ENCODE measurements at places on chromosomes 16 and 17.

DNA sequence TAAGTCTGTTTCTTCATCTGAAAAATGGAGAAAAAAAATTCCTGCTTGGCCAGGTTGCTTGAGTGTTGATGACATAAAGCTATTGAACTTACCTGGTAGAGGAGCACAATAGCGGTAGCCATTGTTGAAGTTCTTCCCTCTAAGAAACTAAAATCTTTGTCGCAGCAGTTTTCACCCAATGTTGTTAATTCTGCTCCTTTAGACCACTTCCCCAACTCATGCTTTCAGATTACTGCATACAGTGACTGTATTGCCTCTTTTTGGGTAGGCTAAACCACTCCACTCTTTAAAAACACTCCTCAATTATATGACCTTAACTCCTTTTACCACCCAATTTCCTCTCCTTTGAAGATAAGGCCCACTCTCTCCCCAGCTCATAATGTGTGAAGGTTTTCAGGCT is 35.7 kb upstream of the CCL2 start:
- DNase-seq, result no peak

GRCh38 chr16:68238029-68238345 is 2.1 kb upstream of the ESRP2 start:
- DNase-seq, result no peak

- no peak for DNase-seq
Measured at GRCh38 chr16:71746442-71747046, 22.0 kb upstream of the PHLPP2 start.

DNA sequence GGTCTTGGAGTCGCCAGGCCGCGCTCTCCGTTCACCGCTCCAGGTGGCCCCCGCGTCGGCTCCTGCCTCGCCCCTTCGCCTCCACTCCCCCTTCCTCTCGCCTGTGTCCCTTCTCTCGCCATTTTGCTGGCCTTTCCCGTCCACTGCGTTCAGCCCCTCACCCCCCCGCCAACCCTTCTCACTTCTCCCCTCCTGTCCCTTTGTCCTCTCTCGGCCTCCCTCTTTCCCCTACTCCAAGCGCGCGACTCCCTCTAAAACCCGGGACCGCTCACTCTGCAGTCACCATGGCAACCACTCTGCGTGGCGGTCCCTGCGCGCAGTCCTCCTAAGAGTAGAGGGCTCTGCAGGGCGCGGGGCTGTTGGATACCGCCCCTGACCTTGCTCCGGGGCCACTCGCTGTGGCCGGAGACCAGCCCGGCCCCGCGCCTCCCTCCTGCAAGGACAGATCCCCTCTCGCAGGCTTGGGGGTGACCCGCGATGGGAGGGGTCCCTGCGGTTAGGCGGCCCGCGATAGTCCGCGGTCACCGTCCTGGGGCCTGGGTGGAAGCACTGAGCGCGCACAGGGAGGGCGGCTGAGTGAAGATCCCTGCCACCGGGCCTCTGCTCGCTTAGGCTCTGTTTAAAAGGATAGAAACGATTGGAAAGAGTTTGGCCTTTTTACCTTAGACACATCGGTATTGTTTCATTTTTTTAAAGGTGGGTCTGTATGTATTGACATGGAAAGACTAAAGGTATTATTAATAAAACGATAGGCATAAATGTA is 454 bp downstream of the CCDC40 start:
- no peak for DNase-seq

- DNase-seq, result no peak
Measured at GRCh38 chr16:15401972-15402371, 6.4 kb downstream of the MPV17L start.

DNA sequence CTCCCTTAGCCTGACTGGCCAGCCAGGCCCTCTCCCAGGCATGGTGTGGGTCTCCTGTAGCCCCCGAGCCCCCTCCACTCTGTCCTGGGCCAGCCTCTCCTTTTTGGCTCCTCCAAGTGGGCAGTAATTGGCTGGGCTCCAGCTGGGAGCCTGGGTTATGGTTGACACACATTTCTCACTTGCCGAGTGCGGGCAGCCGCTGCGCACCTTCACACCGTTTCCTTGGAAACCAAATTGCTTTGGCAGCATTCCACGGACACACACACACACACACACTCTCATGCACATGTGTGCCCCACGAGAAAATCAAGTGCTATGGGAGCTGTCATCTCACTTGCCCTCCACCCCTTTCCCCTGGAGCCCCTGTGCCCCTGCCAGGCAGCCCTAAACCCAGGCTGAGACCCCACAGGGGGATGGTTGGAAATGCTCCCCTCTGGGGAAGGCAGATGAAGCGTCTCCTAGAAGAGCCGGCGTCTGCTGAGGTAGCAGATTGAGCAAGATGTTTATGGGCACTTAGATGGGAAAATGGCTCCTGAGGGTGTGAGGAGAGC is 402.7 kb upstream of the TNRC6C start:
- no peak for DNase-seq

DNA sequence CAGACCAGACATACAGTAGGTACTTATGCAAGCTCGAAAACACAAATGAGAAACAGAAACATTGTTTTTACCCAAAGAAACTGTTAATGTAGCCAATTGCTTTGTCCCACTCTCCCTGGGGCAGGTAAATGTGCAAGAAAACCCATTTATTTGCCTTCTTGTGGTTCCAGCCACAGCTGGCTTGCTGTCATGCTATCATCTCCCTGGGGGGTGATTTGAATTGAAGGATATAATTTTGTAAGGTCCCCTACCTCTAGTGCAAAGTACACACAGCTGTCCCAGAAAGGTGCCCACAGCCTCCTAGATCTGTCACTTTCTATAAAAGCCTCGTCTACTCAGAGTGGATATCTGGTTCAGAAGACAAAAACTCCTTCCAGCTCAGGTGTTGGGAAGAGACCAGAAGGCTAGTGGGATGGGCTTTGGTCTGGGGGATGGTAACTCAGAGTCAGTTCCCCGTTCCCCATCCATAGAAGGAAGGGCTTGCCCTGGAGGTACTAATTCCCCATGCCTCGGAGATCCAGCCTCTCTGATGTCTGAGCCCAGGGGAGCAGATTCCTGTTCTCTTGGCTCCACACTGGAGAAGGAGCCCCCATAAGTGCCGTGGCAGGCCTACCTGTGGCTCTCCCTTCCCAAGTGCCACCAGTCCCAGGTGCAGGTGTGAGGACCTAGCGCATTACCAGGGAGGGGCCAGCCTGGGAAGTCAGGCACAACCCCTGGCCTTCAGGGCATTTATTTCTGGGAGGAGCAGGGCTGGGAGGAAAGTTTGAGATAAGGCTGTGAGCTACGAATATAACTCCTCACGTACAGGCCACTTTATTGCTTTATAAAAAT is 2.4 kb upstream of the PRR15L start:
- DNase-seq, result no peak

DNA sequence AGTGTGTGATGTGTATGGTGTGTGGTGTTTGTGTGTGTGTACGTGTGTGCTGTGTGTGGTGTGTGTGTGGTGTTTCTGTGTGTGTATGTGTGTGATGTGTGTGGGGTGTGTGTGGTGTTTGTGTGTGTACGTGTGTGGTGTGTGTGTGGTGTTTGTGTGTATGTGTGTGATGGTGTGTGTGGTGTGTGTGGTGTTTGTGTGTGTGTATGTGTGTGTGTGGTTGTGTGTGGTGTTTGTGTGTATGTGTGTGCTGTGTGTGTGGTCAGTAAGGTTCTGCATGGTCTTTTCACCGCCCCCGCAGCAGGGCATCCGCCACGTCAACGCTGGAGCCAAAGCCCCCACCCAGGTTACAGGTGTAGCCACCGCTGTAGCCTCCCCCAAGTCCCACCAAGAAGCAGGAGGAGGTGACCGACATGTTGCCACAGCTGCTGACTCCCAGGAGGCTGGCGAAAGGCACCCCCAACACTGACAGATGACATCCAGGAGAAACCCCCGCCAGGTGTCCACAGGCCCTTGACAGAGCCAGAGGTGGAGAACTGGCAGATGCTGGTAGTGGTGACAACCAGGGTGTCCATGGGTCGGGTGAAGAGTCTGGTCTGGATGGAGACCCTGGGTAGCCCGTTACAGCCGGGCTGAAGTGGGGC is 9.3 kb upstream of the KRT17 start:
- DNase-seq, result no peak

DNA sequence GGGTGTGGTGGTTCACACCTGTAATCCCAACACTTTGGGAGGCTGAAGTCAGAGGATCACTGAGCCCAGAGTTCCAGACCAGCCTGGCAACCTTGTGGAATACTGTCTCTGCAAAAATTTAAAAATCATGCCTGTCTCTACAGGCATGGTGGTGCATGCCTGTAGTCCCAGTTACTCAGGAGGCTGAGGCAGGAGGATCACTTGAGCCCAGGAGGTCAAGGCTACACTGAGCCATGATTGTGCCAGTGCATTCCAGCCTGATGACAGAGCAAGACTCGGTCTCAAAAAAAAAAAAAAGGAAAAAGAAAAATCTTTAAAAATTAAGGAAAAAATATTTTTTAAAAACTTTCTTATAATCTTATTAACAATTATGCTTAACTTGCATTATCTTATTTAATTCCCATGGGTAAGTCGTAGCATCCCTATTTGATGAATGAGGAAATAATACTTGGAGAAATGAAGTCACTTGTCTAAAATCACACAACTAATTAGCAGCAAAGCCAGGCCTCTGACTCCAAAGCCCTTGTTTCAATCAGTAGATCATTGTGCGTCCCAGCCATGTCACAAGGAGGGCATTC is 13.6 kb downstream of the MFSD11 start:
- no peak for DNase-seq

- no peak for DNase-seq
Measured at GRCh38 chr16:4373909-4374742, 2.5 kb downstream of the VASN start.

DNA sequence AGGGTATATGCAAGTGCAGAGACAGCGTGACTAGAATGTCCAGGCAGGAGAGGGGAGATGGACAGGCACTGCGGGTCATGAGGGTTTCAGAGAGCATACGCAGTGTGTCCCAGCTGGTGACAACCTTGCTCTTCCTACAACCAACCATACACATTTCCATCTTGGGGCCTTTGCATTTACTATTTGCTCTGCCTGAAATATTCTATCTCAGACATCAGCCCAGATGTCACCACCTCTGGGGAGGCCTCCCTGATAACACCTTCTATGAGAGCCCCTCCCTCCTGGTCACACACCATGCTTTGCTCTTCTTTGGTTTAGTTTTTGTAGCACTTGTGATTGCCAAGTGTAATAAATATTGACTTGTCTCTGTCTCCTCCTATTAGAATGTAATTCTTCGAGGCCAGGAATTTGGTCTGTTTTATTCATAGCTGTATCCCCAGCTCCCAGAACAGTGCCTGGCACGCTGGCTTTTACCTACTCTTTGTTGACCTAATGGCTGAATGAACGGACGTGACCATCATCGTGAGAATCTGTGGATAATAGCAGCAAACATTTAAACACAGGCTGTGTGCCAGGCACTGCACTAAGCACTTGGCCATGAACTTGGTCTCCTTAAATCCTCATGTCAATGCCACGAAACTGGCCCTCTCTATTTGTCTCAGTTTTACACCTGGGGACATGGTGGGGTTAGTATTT is 51.9 kb downstream of the PLCG2 start:
- DNase-seq, result no peak

DNA sequence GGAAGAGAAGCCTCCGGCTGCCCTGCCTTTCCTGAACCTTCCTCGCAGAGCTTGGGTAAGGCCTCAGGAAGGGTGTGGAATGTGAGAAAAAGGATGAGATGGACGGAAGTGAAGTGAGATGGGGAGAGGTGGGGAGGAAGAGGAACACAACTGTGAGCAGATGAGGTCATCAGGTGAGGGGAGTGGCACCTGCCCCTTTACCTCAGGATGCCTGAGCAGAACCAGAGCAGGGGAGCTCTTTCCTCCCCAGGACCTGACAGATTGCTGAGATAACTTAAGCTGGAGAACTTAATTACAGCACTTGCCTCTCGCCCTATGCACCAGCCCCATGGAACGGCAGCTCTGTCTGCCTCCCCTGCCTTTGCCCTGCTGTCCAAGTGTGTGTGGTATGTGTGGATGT is 29.8 kb downstream of the TMEM132E start:
- DNase-seq, result no peak

GRCh38 chr16:68496689-68497088 is 42.4 kb upstream of the ZFP90 start:
- no peak for DNase-seq

DNA sequence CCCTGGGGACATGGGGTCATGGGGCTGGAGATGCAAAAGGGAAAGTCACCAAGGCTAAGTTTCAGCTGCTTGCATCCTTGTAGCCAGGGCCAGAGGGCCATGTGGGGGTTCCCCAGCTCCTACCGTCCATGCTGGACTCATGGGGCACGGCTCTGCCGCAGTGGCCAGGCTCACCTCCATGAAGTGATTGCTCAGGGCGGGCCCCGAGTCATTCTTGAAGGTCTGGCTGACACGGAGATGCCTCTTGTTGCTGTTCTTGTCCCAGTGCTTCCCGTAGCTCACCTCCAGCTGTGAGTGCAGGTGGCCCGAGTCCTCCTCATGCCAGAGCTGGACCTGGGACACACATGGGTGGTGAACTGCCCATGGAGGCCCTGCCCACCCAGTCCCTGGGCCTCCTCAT is 114.5 kb downstream of the RMI2 start:
- DNase-seq, result no peak

DNA sequence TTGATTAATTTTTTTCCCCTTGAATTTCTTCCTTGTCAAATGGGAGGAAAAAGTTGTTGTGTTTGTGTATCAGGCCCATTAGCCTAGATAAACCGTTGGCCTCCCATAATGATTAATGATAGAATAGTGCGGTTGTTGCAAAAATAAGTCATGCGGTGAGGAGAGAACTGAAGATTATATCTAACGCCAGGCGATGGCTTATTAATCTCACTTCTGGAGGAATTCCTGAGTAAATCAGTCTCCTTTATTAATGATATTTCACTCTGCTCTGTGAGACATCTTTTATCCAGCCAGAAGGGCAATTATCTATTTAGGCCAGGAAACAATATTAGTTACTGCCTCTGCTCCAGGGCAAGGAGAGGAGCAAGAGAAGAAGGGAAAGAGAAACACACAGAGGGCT is 107.3 kb downstream of the IRX5 start:
- DNase-seq, result no peak

GRCh38 chr16:83954577-83955016 is 1.6 kb downstream of the OSGIN1 start:
- DNase-seq, result no peak

DNA sequence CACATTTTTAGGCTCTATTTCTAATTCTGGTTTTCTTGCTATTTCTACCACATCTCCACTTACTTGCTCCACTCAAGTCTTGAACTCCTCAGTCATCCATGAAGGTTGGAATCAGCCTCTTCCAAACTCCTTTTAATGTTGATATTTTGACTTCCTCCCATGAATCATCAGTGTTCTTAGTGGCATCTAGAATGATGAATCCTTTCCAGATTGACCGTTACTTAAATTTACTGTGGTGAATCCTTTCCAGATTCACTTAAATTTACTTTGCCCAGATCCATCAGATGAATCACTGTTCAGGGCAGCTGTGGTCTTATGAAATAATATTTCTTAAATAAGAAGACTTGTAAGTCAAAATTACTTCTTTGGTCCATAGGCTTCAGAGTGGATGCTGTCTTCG is 32.4 kb downstream of the CLTC start:
- no peak for DNase-seq

GRCh38 chr16:920051-920681 is 50.6 kb downstream of the LMF1 start:
- DNase-seq, result no peak

- DNase-seq, result no peak
Measured at GRCh38 chr16:53933407-53933806, 229.5 kb downstream of the FTO start.
